K562 (cell line): ENCODE measurements at places on chromosomes 12 and 14.

- DNase-seq = no peak
Measured at GRCh38 chr12:95147866-95148265, 69.4 kb downstream of the FGD6 start.

DNA sequence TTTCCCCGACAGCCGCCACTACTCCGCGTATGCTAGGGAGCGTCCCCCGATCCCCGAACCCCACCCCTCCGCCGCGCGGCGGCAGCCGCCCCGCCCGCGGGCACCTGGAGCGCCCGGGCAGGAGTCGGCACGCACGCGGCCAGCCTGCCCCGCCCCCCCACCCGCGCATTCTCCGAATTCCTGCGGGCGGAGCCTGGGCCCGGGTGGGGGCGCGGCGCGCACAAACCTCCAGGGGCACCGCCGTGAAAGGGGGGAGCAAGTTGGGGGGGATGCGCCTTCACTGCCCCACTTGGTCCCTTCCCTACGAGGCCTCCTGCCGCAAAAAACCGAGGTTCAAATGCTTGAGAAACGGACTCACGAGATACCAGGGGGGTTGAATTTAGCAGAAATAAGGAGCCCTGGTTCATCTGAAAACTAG, 1.7 kb downstream of the AJUBA start:
- DNase-seq = no peak

DNA sequence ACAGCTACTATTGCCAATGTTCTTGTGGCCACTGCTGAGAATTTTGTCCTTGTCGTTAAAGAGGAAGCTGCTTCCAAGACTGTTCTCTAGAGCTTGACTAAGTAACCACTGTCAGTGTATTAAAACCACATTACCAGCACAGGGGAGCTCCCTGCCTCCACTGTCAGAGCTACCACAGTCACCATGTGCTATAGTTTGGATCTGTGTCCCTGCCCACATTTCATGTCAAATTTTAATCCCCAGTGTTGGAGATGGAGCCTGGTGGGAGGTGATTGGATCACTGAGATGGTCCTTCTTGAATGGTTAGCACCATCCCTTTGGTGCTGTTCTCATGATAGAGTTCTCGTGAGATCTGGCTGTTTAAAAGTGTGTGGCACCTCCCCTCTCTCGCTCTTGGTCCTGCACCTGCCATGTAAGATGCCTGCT, 23.2 kb upstream of the RAP1B start:
- no peak for DNase-seq

DNA sequence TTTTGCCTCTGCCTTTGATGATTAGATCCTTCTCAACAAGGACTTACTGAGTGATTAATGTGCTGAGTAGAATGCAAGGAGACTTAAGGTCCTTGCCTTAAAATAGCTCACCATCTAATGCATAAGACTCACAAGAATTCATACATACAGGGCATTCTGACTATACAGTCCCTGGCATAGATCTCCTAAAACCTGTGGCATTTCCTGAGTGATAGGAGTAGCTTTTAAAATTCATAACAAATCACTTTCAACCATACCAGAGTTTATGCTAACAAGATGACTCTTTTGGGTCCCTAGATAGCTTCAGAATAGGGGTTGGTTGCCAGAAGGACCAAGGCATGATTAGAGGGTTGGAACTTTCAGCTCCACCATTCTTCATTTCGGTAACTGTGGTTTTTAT, 48.8 kb downstream of the STXBP6 start:
- no peak for DNase-seq

DNA sequence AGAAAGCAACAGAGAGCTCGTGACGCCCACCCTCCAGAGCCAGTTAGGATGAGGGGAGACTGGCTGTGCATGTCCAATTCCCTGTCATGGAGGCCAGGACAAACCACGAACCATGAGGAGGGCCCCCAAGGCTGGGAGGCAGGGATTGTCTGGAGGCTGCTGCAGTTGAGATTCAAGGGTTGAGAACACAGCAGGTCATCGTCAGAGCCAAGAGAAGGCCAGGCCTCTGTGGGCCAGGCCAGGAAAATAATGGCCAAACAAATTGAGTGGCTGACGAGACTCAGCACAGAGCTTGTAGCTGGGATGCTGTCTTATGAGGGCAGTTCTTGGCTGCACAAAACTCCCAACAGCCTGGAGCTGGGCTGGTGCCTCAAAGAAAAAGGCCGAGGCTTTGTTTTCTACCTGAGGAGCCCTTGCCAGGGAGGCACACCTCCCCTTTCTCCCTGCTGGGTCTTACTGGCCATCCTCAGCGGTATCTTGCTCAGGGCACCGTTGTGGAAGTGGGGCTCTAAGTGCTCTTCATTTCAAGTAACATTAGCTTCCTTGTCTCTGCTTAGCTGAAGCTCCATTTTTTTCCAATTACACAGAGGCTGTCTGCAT, 665.9 kb downstream of the BCL11B start:
- no peak for DNase-seq

- DNase-seq = no peak
Measured at GRCh38 chr12:16583969-16584745, 21.8 kb downstream of the LMO3 start.

GRCh38 chr12:72522411-72522810, 250.2 kb downstream of the TRHDE start:
- DNase-seq = no peak

- DNase-seq = no peak
Measured at GRCh38 chr12:98903875-98904274, 258.8 kb downstream of the APAF1 start.

DNA sequence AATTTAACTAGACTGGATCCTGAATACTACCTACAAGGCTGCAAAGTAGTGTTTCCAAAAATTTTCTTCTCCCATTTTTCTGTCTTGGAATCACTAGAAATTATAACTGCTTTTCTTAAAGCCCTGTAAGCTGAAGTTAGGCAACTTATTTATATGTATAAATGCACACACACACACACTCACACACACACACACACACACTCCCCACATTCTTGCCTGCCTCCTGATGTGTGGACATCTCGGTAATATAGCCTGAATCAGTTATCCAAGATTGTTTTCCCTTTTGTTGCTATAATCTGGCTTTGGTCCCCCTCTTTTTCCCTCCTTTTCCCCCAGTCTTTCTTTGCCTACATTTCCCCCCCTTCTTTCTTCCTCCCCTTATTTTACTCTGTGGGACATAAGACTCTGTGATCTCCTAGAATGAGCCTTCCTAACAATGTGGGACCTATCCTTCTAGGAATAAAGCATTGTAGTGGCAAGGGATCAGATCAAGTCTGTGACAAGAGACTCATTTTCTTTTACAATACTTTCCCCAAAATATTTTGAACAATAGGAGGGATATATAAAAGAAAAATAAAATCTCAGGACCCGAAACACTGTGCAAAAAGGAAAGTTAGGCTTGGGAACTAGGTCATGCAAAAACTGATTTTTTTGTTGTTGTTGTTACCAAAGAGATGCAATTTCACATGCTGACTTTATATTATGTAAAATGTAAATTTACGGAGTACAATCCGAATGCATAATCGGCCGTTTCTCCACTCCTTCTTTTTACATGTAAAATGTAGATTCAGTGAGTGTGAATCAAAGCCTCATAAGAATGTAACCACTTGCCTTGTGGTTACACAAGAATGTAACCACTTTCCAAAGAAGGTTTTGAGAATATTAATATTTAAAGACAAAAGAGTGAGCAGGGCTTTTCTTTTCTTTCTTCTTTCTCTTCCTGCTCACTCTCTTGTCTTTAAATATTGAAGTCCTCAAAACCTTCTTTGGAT, 26.3 kb upstream of the CD69 start:
- no peak for DNase-seq

DNA sequence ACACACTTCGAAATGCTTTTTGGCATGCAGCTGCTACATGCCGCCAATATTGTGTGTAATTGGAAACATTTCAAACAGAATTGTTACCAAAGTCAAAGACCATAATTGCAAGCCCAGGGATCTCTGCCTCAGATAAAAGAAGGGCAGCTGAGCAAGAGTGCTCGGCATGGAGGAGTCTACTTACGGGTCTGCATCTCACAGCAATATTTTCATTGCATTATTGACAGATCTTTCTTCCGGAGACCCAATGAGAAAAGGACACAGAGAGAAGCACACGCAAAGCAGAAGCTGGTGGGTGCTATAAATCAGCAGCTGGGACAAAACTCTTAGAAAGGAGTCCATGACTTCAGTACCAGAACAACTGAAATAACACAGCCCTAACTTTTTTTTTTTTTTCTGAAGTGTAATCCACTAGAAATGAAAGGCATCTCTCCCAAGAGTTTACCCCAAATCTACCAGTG, 4.9 kb downstream of the PRICKLE1 start:
- DNase-seq = no peak

GRCh38 chr14:91493169-91493568, 16.9 kb downstream of the PPP4R3A start:
- DNase-seq = no peak

DNA sequence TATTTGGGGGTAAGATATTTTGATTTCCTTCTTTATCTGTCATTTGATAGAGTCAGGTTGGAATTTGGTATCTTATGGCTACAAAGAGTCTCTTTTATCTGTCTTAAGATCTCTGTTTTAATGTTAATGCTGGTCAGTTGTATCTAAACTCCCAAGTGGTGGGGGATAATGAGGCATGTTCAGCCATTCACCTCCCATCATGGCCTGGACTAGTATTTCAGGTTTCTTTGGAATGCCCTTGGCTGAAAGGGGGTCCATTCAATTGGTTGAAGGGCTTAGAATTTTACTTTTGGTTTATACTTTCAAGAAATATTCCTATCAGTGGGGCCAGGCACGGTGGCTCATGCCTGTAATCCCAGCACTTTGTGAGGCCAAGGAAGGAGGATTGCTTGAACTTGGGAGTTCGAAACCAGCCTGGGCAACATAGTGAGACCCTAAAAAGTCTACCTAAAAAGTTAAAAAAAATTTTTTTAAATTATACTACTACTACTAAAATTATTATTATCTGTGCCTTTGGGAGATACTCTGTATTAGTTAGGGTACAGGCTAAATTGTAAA, 4.7 kb downstream of the DGLUCY start:
- DNase-seq = no peak

DNA sequence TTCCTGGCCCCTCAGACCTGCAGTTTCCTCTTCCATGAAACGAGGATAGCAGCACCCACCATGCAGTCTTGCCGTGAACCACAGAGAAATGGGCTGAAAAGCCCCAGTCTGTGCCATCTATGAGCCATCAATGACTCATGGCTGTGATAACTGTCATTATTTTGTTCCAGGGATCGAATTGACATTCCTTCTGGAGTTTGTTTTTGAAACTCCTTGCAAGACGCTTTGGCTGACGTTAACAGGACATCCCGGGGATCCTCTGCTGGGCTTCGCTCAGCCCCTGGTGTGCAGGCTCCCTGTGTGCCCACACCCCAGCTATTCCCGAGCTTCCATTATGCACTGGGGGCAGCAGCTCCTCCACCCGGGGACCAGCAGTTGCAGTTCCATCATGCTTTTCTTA, 33.8 kb downstream of the MMAB start:
- no peak for DNase-seq

DNA sequence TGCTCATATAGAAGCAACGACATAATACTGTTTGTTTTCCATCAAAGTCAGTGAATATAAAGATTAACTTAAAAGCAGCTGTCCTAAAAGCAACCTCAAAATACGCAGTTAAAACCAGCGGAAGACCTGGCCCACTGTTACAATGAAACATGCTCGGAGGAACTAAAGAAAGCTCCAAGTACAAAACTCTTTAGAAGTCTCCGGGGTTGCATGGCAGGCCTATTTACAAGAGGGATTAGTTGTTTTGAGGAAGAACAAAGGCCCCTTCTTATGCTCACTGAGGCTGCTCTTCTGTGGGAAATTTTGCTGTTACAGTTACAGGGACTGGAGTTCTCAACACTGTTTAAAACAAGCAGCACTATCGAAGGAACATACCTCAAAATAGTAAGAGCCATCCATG, 75.9 kb upstream of the C12orf71 start:
- DNase-seq = no peak

GRCh38 chr12:60059180-60059579, 463.4 kb downstream of the SLC16A7 start:
- DNase-seq = no peak

DNA sequence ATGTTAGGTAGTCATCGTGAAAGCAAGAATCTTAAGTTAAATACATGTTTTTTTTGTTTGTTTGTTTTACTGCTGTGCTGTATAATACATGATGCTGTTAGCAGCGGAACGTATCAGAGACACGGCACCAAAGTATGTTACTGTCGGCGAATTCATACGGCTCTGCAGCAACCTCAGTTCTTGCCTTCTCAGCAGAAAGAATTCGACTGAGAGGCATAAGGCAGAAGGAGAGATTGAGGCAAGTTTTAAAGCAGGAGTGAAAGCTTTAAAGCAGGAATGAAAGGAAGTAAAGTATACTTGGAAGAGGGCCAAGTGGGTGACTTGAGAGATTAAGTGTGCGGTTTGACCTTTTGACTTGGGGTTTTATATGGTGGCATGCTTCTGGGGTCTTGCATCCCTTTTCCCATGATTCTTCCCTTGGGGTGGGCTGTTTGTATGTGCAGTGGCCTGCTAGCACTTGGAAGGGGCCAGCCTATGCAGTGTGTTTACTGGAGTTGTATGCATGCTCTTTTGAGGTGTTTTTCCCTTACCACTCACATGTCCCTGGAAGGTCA, 23.7 kb downstream of the LEMD3 start:
- peak; percentile 65 for DNase-seq

DNA sequence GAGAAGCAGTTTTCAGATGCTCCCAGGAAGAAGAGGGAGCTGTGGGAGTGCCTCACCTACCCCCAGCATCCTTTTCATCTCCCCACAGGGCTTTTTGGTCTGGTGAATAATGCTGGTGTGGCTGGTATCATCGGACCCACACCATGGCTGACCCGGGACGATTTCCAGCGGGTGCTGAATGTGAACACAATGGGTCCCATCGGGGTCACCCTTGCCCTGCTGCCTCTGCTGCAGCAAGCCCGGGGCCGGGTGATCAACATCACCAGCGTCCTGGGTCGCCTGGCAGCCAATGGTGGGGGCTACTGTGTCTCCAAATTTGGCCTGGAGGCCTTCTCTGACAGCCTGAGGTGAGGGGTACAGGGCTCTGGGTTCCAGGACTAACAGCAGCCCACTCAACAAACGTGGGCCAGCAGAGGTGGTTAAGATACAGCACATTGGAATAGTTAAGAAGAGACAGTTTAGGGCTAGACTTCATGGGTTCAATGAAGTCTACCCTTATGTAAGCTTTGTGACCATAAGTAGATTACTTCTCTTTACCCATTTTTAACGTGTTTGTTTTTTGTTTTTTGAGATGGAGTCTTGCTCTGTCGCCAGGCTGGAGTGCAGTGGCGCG, 1.5 kb downstream of the RDH5 start:
- no peak for DNase-seq

GRCh38 chr12:127107744-127108143, 1159.2 kb upstream of the TMEM132C start:
- no peak for DNase-seq

- DNase-seq = no peak
Measured at GRCh38 chr12:107514887-107515445, 170.6 kb upstream of the PWP1 start.

DNA sequence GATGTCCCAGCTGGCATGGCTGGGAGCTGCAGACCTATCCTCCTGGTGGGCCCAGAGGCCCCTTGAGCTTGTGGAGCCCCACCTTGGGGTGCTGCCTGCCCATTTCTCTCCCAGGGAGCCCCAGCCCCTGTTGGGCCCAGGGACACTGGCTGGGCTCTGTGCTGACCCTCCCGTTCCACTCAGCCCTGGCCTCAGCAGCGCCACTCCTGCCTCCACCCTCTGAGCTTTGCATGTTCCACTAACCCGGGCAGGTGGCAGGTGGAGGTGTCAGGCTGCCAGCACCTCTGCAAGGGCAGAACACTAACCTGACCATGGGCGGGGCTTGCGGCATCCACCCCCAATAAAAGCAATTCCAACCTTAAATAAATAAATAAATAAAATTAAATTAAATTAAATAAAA, 299.2 kb downstream of the LRIG3 start:
- DNase-seq = no peak
